ENCODE measurements at places on chromosomes 2 and 18.

DNA sequence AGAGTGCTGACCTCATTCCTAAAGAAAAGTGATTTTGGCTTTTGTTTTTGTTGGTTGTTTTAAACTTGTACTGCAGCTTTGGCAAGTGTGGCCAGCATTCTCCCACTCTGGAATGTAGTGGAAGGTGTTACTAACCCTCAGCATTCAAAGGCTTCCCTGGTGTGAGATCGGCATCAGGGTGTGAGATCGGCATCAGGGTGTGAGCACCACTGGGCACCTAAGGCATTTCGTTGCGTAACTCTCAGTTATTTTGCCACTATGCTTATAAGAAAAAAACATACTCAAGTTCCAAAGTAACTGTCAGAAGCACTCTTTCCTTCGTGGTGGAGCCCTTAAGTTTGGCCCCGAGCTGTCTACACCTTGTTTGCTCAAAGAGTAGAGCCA, 1.7 kb downstream of the CYBRD1 start:
- DNase-seq = peak; percentile 33

DNA sequence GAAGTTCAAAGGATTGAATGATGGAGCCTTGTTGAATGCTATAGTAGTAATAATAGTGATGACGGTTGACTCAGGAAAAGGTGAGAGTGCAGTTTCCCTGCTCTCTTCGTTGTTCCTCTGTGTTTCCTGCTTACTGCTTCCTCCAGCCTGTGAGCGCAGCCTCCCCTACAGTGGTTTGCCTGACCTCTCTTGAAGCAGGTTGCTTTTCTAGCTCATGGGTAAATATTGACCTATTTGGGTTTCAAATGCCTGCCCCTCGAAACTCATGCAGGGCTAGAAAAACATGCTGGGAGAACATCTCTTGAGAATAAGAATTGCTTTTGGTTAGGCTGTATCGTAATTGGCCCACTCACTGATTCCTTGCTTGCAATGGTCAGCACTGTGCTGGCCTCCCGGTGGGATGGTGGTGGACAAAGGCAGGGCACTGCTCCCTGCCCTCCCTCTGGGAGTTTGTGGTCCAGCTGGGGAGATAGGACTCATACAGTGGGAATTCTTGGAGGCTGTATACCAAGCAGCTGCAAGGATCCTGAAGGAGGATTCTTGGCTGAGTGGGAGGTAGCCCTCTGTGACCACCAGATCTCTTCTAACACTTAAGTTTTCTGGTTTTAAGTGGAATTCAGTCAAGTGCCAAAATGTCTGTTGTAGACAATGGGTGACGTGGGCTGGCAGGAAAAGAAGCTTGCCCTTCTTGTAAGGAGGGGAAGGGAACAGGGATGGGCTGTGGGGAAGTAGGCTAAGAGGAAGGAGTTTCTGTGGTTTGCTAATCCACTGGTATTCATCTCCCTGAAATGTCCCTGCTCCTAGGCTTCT, 5.4 kb upstream of the RNF181 start:
- DNase-seq = no peak

GRCh38 chr2:196225213-196225612, 53.8 kb upstream of the STK17B start:
- no peak for DNase-seq

GRCh38 chr18:69840445-69840844, 107.2 kb downstream of the CD226 start:
- DNase-seq = no peak

DNA sequence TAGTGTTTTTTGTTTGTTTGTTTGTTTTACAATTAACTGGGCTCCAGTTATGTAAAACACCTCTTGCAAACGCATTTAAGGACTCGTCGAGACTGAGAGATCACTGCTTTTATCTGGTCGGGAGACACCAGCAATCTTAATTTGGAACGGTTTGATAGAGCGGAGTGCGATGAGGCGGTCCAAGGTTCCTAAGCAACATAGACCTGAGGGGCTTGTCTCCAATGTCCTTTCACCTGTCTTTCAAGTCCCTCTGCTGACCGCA, 729 bp upstream of the SELENOI start:
- DNase-seq = peak; percentile 83

DNA sequence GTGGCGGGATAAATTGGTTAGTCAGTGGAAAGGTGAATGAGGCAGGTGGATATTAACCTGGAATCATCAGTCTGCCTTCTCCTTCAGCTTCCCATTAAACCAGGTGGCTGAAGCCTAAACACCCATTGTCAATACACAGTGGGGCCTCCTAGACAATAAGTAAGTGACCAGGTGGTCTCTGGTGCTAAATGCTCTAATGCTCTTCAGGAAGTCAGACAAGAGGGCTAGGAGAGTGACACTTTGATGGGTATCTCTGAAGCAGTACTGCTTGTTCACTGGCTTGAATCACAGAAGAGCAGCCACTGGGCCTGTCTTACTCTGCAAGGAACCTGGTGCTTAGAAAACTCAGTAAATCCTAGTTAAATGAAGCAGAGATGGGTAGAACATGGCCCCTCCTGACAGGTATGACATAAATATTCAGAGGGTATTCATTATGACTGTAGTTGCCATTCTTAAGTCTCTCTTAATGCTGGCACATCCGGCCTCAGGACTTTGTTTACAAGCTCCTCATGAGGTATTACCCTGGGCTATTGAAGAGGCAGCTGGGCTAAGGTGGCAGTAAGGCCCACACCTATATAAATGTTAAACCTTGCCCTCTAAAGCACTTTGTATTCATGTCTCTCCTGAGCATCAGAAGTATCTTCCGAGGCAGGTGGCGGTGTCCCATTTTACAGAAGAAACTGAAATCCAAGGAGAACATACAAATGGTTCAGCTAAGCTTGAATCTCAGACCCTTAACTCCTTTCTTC, 104.9 kb downstream of the NCK2 start:
- DNase-seq = no peak

- DNase-seq = peak; percentile 42
Measured at GRCh38 chr2:218332288-218332687, 24.4 kb upstream of the CATIP start.

DNA sequence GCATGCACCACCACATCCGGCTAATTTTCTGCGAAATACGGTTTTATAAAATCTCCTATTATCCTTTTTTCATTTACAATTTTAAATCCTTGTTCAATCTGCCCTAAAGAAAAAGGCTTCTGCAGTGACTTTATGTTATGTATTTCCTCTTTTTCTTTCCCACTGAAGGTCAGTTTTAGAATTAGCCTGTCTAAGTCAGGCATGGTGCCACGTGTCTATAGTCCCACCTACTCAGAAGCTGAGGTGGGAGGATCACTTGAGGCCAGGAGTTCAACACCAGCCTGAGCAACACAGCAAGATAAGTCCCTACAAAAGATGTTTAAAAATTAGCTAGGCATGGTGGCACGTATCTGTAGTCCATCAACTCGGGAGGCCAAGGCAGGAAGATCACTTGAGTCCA, 39.8 kb upstream of the TNFRSF11A start:
- no peak for DNase-seq

DNA sequence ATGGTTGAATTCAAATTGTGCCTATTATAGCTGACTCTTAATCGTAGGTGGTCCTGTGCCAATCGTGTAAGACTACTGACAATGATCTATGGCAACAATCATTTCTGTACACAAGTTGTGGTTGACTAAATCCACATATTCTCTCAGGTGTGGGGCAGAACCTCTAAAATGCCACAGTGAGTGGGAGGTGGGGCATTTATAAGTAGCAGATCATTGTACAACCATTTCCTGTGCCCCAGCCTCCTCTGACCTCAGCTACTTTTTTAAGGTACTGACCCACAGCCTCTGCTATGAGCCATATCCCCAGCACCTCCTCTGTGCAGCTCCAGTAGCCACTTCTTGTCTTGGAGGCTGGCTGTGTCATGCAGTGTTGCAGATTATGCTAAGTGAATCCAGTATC, 48.6 kb upstream of the RAPH1 start:
- no peak for DNase-seq

DNA sequence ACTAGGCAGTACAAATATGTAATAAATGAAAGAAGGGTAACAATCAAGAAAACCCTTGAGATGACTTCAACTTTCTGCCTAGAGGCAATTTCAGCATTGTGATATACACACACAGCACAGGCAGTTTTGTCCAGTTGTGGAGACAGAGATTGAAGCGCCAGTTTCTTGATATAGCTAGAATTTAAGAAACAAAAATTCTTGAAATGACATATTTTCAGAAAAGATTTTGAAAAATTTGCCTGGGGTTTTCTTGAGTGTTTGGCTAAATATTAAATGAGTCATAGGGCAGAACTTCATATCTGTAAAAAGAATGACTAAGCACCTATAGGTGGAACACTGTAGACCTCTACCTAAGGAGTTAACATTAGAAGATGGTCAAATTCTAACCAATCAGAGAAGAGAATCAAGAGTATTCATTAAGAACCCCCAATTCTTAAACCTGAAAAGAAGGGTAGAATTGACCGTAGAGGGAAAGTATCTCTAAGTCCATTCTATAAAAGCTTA, 1266.8 kb upstream of the TMEFF2 start:
- no peak for DNase-seq

DNA sequence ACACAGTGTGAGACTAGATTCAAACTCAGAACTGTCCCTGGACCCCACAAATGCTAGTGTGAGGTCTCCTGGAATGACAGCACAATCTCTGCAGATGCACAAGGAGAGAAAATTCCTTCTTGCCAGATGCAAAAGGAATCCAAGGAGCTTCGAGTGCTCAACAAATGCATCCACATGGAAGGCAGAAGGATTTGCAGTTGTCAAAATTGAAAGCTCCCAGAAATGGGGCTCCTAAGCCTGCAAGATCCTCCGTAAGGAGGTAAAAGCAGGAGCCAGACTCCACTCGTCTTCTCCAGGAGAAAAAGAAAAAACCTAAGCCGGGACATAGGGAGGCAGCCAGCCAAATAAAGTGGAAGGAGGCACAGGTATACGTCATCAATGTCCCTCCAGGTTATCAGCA, 355.0 kb upstream of the KLHL29 start:
- DNase-seq = no peak

GRCh38 chr2:48651158-48651790, 33.6 kb downstream of the GTF2A1L start:
- DNase-seq = no peak

DNA sequence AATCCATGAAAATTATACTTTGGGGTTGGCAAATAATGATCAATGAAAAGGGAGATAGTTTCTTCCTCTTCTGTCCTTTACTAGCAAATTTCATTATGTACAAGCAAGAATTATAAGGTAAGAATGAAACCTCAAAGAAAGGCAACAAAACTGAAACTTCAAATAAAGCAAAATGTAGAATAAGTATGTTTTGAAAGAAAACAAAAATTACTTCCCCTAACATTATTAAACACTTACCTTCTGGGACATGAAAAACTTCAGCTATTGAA, 29.4 kb downstream of the THADA start:
- no peak for DNase-seq

- DNase-seq = peak; percentile 72
Measured at GRCh38 chr18:57621246-57621604, 411 bp downstream of the NARS1 start.

- no peak for DNase-seq
Measured at GRCh38 chr2:50729306-50730049, 302.5 kb downstream of the NRXN1 start.

GRCh38 chr2:179900655-179901054, 39.2 kb upstream of the ZNF385B start:
- no peak for DNase-seq

DNA sequence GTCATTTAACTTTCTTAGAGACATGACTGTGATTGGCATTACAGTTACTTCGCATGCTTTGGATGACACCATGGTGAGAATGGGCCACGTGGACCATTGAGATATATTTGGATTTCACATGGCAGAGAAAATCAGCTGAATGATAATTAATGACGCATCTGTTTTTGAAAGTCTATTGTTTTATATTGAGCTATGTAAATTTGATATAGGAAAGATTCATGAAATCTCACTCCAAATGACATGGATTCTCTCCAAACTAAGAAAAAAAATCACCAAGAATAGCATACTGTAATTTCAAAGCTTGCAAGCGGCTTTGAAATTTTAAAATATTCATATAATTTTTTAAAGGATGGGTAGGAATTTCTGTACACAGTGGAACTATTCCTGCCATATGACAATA, 163.7 kb downstream of the SH3BP4 start:
- no peak for DNase-seq

- no peak for DNase-seq
Measured at GRCh38 chr18:52484977-52485376, 145.0 kb downstream of the DCC start.

Measured in erythroblast (primary cell).